ENCODE measurements at places on chromosomes 2 and 18.

- peak; percentile 11 for DNase-seq
These were observed 161.5 kb downstream of the PHLPP1 start for GRCh38 chr18:62876828-62877227.

DNA sequence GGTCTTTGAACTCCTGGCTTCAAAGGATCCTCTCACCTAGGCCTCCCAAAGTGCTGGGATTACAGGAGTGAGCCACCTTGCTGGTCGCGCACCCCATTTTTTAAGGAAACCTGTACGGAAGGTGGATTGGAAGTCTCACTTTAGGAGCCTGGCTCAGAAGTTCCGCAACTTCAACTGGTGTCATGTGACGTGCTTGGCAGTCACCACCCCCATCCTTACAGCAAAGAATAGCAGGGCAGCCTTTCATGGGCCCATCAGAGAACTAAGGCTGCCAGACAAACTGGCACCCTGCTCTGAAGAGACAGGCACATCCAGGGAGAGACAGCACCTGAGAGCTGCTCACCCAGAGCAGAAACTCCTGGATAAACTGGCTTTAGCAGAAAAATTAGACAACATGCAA is 3.3 kb upstream of the SLC66A2 start:
- DNase-seq = no peak

DNA sequence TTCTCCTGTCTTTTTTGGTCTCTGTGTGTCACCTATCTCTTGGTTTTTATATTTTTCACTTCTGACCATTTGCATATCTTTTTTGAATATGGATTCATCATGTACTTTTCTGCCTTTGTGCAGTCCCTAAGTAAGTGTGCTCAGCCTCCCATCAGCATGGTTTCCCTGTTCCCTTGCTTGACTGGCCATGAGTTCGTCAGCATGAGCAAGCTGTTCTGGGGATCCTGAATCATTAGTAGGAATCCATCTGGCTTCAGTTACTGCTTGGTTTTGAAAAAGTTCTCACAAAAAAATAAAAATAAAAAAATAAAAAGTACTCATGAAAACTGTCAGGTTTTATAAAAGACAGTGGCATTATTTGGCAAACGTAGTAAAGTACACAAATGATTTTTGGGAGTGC is 144.1 kb downstream of the NCOA1 start:
- DNase-seq = no peak

- no peak for DNase-seq
These were observed 398.4 kb downstream of the NUP35 start for GRCh38 chr2:183522489-183523266.

- DNase-seq = no peak
These were observed 81.7 kb upstream of the SEC11C start for GRCh38 chr18:59057969-59058368.

Measured in endothelial cell of umbilical vein (primary cell).